ENCODE measurements at places on chromosomes 11 and 22.
A peak's percentile ranks its signal among the peaks of the same experiment; 100 is the strongest.

DNA sequence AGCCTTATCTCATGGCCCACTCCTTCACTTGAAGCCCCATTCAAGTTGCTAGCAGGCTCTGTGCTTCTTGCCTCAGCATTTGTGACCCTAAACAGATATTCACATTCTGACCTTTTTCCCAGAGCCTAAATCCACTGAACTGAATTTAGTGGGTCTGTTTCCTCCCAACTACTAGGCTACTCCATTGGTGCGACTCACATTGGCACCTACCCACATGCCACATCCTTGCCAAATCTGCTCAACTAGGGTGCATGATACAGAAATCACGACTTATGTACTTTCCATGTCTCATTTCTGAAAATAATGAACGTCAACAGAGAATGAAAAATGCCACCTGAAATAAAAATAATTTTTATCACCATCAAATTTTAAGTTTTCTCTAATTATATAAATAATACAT is 8.4 kb upstream of the MMP12 start:
- no peak for DNase-seq

- no peak for DNase-seq
Observed at GRCh38 chr11:69716099-69716498, 12.3 kb upstream of the FGF19 start.

DNA sequence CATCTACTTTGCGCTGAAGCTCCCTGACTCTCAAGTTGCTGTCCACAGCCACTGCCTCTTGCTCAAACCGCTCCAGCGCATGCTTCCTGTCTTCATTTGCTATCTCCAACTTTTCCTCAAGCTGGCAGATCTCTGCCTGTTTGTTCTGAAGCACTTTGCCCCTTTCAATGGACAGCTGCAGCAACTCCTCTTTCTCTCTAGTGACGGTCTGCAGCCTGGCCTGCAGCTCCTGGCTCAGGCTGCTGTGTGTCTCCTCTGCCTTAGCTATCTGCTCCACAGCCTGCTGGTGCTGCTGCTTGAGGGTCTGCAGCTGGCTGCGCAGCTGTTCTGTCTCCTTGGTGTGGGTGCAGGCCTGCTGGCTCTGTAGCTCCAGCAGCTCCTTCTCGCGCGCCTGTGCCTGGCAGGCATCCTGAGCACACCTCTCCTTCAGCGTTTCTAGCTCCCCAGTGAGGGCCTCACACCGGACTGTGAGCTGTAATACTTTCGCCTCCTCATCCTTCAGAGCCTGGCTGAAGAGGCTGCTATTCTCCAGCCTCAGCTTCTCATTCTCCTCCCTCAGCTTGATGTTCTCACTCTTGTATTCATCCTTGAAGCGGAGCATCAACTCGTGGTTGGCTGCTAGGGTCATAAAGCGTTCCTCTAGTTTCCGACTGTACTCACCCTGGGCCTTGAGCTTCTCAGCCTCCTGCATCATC is 723 bp downstream of the CCDC89 start:
- DNase-seq = peak; percentile 73

- DNase-seq = peak; percentile 19
Observed at GRCh38 chr11:36316049-36316448, 20.0 kb downstream of the PRR5L start.

- no peak for DNase-seq
Observed at GRCh38 chr11:14768526-14769188, 123.4 kb downstream of the CYP2R1 start.

- DNase-seq = peak; percentile 69
Observed at GRCh38 chr11:14414470-14415461, 55.8 kb upstream of the RRAS2 start.

DNA sequence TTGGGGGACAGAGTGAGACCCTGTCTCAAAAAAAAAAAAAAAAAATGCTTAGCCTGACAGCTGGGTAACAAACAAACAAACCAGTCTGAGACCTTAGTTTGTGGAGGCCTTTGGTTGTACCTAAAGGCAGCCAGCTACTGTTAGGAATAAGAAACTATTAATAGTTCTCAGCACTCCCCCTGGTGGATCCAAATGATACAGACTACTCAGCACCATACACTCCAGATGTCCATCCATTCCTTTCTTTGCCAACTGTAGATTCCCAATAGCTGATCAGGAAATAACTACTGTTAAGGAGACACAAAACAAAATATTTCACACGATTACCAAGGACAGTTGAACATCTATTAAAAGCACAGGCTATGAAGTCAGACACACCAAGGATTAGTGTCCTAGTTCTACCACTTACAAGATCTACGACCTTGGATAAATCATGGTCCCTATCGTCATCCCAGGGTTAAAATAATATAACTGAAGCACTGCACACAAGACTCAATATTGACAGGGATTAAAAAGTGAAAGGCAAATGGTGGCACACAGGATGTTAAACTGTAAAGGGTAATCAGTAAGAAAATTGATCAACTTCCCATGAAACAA is 17.2 kb downstream of the CLDN25 start:
- DNase-seq = peak; percentile 42

- DNase-seq = peak; percentile 55
Observed at GRCh38 chr11:10375280-10375971, 70.6 kb downstream of the ADM start.

DNA sequence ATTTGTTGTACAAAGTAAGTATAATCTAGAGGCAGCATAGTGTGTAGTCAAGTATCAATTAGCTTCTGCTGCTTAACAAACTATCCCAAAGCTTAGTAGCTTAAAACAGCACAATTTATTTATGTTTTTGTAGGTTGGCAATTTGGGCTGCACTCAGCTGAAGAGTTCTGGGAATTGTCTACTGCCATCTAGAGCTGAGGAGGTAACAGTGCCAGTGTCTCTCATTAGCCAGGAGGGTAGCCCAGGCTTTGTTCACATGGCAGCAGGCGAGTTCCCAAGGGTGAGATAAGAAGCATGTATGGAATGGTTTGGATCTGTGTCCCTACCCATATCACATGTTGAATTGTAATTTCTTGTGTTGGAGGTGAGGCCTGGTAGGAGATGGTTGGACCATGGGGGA is 45.8 kb upstream of the SLN start:
- DNase-seq = no peak

DNA sequence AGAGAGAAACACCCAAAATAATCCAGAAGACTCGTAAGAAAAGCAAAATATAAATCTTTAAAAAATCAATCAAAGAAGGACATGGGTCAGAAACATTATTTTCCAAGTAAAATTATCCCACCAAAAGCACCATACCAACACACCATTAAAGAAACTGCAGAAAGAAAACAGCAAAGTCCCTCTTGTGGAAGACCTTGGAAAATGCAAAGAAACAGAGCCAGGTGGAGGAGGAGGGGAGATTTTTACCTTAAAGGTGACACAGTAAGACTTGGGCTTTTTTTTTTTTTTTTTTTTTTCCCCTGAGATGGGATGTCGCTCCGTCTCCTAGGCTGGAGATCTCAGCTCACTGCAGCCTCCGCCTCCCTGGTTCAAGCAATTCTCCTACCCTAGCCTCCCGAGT is 123.8 kb downstream of the LARGE1 start:
- DNase-seq = no peak

DNA sequence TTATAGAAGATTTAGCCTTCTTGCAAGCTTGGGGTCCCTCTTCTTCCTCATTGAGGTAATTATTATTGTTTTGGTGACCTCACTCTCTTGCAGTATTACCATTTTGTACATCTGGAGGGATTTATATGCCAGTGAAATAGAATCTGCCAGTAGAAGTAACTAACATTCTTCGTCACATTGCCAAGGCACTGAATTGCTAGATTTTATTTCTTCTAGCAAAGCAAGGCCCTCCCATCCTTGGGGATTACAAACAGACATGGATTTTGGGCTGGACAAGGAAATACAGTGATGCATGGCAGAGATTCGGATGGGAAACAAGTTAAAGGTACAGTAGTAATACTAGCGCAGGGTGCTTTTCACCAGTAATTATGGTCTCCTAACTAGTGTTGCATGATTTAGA is 7.8 kb downstream of the ADAMTS15 start:
- no peak for DNase-seq

DNA sequence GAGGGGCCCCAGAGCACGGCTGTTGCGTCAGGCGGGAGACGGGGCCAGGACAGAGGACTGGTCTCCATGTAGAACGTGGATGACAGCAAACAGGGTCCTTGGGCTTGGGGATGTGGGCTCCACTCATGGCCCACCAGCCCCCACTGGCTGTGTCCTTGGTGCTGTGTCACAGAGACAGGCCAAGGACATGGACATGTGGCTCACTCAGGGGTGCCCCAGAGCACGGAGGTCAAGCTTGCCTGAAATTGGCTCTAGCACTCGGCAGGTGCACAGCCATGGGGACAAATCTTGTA is 14.4 kb downstream of the FADS2 start:
- DNase-seq = no peak

- DNase-seq = no peak
Observed at GRCh38 chr22:32407312-32407711, 4.7 kb downstream of the RTCB start.

GRCh38 chr11:132455044-132455443 is 1077.3 kb downstream of the OPCML start:
- no peak for DNase-seq

- DNase-seq = no peak
Observed at GRCh38 chr11:75194147-75194546, 43.2 kb downstream of the SLCO2B1 start.

GRCh38 chr11:46889689-46890475 is 28.5 kb downstream of the LRP4 start:
- peak; percentile 79 for DNase-seq

DNA sequence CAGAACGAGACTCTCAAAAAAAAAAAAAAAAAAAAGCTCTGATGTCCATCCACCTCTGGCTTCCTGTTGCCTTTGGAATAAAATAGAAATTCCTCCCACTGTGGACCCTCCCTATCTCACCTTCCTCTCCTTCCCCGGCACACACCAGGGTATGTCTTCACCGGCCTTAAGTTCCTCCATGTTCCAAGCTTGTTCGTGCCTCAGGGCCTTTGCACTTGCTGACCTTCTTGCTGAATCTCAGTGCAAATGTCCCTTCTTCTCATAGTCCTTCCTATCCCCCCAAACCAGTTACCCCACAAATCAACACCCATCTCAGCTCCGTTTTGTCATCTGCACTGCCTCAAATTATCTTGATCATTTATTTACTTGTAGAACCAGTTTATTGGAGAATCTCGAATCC is 20.6 kb downstream of the IFT27 start:
- no peak for DNase-seq

DNA sequence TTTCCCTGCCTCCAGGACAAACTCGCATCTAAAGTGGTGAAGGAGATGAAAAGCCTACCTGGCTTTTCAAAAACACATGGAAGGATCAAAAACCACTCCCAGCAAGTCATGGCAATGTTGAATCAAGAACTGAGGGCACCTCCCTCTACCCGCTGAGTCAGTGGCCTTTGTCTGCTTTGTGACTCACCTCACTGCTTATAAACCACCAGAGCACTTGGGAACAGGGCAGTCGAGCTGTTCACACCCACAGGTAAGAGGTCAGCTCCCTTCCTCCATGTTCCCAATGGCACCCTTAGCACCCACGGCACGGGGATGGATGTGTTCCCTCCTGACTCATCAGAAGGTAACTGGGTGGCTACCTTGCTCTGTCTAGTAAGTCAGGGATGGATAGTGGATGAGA is 21.7 kb downstream of the TENM4 start:
- DNase-seq = no peak

- DNase-seq = no peak
Observed at GRCh38 chr11:99376463-99376862, 355.7 kb downstream of the CNTN5 start.

- no peak for DNase-seq
Observed at GRCh38 chr11:69600001-69600400, 41.0 kb upstream of the CCND1 start.

DNA sequence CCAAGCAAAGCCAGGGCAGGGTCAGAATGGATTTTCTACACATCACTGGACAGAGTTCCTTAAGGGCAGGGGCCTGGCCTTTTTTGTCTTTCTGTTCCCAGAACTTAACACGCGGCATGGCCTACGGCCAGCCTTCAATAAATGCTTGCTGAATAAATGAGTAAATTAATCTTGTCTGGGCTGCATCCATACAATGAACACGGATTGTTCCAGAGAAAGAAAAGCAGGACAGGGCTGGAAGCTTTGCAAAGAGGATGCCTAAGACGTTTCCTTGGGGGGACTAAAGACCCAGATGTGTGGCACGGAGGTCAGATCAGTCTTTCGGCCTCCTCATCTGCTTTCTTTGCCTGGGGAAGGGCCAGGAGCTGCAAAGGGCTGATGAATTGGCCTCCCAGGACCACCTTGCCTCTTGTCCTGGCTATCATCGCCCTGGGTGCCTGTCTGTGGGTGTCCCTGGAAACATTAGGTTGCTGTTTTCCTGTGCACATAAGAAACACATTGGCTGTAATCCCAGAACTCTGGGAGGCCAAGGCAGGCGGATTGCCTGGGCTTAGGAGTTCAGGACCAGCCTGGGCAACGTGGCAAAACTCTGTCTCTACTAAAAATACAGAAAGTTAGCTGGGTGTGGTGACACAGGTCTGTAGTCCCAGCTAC is 20.8 kb upstream of the RFPL3 start:
- no peak for DNase-seq

- no peak for DNase-seq
Observed at GRCh38 chr11:58805065-58805464, 39.4 kb downstream of the GLYATL2 start.

GRCh38 chr11:34268906-34269430 is 88.8 kb downstream of the ABTB2 start:
- DNase-seq = no peak

DNA sequence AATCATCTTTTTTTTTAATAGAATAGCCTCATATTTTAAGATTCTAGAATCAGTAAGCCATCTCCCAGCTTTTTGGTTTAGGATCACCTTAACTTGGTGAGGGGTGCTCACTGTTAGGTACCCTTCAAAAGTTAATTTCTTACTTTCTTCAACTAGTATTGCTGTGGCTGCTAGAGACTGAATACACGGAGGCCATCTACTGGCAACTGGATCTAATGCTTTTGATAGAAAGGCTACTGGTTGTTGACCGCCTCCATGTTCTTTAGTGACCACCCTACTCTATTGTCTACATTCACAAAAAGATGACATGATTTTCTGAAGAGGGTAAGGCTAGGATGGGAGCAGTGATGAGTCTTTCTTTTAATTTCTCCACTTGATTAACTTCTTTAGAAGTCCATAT is 16.7 kb upstream of the ALDH3B2 start:
- peak; percentile 4 for DNase-seq

- peak; percentile 69 for DNase-seq
Observed at GRCh38 chr11:96259134-96259830, 83.7 kb downstream of the MAML2 start.

GRCh38 chr11:79758325-79758724 is 317.5 kb upstream of the TENM4 start:
- no peak for DNase-seq

DNA sequence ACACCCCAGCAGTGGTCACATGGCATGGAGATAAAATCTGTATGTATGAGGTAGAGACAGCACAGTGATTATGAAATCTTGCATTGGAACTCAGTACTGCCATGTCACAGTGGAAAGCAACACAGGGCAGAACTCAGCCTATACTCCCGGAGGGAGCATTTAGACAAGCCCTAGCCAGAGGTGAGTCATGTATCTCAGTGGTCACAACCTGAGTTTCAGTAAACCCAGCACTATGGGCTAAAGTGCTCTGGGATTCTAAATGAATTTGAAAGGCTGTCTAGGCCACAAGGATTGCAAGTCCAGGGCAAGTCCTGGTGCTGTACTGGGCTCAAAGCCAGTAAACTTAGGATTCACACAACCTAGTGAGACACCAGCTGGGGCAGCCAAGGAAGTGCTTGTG is 1717.1 kb upstream of the RAG2 start:
- DNase-seq = peak; percentile 17
